Globus pallidus (tissue), 1 donor: ENCODE measurements at places on chromosomes 5 and 9.

DNA sequence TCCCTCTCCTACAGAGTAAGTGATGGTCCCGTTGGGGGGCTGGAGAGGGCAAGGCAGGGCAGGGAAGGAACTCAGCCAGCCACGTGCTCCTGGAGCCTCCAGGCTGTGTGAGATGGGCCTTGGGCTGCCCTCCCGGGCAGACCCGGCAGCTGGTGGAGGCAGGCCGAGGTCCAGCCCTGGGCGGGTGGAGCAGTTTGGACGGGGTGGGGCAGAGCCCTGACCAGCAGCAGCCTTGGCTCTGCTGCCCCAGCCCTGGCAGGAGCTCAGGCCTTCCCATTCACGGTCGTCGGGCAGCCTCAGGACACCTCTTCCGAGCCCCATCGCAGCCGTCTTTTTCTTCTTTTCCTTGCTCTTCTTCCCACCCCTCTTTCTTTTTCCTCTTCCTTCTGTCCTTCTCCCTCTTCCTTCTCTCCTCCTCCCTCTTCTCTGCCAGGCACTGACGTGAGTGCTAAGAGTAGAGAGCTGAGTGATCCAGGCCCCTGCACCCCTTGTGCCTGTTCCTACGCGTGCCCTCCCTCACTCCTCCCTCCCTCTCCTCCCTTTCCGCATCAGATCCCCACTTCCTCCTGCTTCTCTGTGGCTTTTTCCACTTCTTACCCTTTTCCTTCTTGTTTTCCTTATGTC is 42.8 kb downstream of the AMBP start:
- DNase-seq, result peak; percentile 32

DNA sequence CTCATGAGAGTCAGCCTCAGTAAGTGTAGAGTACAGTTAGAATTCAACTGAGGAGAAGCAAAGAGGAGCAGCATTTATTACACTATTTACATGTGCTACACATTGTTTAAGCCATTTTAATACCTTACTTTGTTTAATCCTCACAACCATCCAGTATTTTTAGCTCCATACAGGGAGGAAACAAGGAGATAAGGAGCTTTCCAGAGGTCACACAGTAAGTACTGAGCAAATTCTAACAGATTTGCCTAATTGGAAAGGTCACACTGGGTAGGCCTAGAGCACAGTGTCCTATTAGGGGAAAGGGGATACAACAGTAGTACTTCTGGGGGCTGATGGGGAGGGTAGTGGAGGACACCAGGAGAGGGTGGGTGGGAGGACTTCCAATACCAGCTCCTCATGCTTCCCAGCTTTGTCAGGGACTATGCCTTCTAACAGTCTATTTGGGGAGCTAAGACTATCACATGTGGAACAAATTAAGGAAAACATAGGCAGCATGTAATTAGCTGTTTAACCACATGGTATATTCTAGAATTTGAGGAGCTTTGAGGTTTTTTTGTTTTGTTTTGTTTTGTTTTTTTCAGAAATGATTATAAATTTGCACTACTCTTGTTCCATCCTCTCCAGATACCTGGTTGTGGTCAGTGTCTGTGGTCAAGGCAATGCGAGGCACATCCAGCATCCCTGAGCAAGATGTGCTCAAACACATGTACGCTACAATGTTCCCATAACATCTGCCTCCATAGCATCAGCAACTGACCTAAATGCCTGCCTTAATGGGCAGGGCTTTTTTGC is 96.0 kb upstream of the SLC12A2 start:
- no peak for DNase-seq

DNA sequence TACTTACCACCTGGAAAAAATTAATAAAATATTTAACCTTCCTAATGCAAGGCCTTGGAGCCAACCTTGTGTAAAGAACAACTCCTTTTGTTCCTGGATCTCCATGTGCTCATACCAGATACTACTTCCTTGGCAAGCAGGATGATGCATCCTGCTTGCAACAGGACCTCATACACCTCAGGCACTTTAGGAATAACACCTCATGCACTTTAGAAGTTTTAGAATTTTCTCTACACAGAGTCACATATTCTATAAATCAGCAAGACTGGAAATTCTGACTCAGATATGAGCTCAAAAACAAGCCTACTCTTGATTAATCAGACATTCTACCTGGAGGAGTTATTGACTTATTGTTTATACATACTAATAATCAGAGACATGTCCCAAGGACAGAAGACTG is 209.6 kb upstream of the CDH10 start:
- no peak for DNase-seq

DNA sequence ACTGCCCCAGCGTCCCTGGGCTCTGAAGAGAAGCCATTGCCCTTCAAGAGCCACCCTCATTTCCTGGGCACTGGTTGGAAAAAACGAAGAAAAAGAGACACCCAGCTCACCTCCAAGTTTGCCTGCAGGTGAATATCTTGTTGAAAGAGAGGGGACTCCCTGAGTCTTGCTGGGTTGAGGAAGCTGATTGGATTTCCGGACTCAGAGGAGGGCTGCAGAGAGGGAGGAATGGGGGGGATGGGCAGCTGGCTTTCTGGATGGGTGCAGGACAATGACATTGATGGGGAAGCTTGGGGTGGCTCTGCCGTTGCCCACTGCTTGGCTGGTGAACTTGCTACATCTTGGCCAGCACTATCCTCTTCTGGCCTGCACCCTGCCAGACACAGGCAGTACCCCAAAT is 31.0 kb upstream of the IER5L start:
- DNase-seq, result no peak

- no peak for DNase-seq
These were observed 63.5 kb upstream of the MOCS2 start for GRCh38 chr5:53173083-53173482.

DNA sequence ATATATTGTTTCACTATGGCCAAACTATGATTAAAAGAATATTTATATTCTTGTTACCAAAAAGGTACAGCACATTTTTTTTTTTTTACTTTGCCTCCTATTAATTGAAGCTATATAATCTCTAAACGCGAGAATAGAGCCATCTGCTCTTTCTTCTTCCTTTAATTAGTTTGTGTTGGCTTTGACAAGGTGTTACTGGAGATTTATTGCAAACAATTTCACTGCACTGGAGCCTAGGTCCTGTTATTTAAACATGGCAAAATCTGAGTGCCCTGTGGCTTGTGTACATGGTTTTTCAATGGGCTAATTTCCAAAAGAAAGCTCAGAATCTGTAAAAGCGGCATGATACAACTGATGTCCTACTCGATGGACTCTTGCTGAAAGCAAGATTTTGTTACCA is 40.8 kb upstream of the GABRG2 start:
- DNase-seq, result no peak

- no peak for DNase-seq
These were observed 106.3 kb upstream of the NR3C1 start for GRCh38 chr5:143509758-143510221.

GRCh38 chr5:150648294-150649107 is 8.0 kb downstream of the SYNPO start:
- no peak for DNase-seq

- no peak for DNase-seq
These were observed 1228.0 kb upstream of the C9orf72 start for GRCh38 chr9:28801144-28801799.

GRCh38 chr5:83608122-83608521 is 112.5 kb downstream of the HAPLN1 start:
- DNase-seq, result peak; percentile 49

GRCh38 chr5:151085517-151086041 is 4.7 kb upstream of the TNIP1 start:
- DNase-seq, result no peak

DNA sequence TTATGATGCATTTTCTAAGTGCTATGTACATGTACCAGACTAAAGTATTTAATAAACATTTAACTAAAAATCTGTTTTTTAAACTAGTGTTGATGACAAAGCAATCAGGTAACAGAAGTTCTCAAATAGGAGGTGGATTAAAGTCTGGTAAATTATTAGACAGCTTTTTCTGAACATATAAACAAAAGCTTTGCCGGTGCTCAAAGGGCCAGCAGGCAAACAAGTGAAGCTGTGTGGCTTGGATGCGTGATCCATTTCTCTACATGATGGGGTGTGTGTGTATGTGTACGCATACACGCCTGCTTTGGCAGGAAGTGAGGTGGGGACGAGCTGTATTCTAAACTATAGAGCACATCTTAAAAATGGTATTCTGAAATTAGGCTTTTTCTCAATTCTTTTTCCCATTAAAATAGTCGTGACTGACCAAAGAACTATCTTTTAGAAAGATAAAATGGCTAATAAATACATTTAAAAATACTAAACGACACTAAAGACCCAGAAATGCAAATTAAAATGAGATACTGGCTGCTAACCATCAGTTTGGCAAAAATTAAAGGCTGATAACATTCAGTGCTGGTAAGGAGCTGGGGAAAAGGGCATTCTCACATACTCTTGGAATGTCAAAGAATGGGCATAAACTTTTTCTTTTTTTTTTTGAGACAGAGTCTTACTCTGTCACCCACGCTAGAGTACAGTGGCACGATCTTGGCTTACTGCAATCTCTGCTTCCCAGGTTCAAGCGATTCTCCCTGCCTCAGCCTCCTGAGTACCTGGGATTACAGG is 174.0 kb downstream of the MAPKAP1 start:
- DNase-seq, result no peak

GRCh38 chr9:31030741-31031202 is 1353.7 kb upstream of the ACO1 start:
- DNase-seq, result no peak

DNA sequence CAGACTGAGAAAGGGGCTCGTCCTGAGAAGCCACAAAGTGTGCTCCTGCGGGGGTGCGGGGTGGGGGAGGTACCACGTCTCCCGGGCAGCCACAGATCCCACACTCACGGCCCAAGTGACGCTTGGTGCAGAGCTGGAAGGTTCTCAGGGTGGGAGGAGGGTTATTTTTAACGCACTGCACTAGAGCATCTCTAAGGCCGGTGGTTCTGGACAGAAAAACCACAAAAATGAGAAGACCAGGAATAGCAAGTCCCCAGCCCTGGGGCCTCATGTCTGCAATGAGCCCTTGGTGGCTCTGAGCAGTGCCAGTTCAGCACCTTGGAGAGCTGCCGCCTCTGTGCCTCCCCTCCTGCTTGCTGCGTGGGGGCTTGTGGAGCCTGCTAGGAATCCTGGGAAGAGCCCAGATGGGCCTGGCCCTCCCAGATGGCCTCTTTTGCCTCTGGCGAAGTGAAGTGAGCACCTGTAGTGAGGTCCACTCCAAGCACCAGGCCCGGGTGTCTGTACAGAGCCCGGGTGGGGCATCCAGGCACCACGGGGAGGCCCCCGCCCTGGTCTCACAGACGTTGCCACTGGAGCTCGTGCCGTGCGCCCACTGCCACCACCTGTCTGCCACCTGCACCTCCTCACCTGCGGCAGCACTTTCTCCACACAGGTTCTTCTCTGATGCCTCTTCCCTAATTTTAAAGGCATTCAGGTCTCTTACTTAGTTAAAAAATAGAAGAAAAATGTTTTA is 48.9 kb upstream of the CACNA1B start:
- DNase-seq, result no peak

DNA sequence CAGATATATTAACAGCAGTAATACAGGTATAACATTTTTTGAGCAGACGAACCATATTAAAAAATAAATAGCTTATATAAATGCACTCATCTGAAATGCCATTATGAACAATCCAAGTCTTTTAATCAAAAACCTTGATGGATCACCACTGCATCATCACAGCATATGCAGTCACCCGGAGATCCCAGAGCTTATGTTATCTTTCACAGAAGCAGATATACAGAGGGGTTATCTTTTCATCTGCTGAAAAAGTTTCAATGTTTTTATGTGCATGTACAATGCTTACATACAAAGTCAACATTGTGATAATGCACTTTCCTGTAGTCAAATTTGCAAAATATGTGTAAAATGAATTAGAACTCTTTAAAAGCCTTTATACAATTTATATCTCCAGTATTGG is 211.9 kb downstream of the FBXL7 start:
- no peak for DNase-seq

- DNase-seq, result no peak
These were observed 19.9 kb downstream of the SEMA4D start for GRCh38 chr9:89477811-89478630.

DNA sequence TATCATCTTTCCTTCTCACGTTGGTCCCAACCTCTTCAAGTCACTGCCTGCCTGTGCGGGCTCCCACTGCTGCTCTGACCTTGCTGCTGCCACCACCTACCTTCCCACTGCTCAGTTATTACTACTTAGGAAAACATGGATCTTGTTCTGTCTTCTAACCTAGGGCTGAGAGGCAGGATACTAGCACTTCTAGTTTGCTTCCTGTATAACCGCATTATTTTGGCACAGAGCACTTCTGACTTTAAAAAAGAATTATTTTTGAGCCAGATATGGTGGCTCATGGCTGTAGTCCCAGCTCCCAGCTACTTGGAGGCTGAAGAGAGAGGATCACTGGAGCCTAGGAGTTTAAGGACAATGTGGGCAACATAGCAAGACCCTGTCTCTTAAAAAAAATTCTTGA is 135.4 kb upstream of the GNA14 start:
- no peak for DNase-seq

- DNase-seq, result no peak
These were observed 63.1 kb upstream of the RETREG1 start for GRCh38 chr5:16679863-16680262.

GRCh38 chr5:135276151-135276550 is 122.9 kb downstream of the MACROH2A1 start:
- no peak for DNase-seq

DNA sequence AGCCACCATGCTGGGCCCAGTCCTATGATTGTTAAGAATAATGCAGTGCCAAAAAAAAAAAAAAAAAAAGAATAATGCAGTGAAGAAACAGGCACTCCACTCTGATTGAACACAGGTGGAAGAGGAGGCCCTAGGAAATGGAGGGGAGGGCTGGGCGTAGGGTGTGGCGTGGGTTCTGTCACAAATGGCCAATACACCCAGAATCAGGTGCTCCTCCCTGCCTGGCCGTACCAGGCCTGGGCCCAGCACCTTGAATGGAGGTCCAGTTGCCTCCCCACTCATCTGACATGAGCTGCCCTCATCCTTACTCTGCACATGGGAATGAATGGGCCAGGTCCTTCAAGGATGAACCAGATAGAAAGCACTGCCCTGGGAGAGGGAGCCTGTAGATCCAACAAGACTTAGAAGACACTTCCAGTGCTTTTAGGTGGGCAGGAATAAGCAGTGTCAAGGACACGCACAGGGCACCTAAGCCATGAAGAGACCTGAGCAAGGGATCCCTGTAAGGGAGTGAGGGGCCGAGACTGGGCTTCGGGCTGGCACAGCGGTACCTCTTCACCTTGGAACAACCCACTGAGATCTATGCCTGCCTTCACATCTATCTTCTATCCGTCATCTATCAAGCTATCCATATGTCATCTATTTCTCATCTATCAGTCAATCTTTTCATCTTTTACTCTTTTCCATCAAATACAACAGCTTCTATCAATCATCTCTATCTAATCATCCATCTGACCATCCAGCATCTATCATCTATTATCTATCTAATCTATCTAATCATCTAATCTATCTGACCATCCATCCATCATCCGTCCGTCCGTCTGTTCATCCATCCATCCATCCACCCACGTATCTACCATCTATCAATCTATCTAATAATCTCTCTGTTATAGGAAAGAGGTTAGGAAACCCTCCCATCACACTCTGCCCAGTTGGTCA is 15.9 kb downstream of the NINJ1 start:
- DNase-seq, result no peak
